ENCODE measurements at places on chromosomes 4 and X.

- no peak for DNase-seq
These were observed 37.4 kb downstream of the UGT2B4 start for GRCh38 chr4:69458184-69458826.

DNA sequence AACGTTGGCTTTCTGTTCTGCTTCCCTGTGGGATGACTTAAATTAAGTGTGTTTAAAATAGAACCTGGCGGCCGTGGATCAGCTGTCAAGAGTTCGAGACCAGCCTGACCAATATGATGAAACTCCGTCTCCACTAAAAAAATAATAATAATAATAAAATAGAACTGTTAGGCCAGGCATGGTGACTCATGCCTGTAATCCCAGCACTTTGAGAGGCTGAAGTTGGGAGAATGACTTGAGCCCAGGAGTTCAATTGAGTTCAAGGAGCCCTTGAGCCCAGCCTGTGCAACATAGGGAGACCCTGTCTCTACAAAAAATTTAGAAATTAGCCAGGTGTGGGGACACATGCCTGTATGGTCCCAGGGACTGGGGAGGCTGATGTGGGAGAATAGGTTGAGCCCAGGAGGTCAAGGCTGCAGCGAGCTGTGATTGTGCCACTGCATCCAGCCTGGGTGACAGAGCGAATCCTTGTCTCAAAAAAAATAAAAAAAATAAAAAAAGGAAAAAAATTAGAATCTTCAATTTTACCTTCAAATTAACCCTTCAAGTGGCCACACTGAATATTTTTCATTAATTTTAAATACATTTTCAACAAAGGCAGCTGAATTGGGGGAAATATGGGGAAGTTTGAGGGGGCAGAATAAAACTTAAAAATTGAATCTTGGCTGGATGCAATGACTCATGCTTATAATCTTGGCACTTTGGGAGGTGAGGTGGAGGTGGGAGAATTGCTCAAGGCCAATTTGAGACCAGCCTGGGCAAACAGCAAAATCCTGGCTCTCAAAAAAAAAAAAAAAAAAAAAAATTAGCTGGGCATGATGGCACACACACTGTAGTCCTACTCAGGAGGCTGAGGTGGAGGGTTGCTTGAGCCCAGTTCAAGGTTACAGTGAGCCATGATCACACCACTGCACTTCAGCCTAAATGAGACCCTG lies 31.8 kb upstream of the HSD17B13 start:
- no peak for DNase-seq

DNA sequence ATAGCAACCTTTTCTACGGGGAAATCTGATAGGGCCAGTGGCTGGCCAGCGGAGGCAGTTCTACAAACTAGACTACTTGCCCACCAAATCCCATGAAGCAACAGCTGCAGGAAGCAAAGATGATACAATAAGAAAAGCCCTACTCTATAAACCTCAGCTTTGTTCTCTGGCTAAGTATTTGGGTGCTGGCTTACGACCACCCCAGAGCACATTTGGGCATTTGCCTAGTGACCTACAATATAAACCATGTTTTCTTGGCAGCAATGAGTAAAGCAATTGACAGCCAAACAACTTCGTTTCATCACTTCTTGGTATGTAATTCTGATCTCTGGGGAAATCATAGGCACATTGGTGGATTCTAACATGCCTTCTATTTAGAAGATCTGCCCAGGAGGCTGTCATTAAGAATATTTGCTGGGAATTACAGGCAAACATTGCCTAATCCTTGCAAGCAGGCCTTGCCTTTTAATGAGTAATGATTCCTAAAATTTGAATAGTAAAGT lies 7.5 kb upstream of the LHFPL1 start:
- DNase-seq = no peak

DNA sequence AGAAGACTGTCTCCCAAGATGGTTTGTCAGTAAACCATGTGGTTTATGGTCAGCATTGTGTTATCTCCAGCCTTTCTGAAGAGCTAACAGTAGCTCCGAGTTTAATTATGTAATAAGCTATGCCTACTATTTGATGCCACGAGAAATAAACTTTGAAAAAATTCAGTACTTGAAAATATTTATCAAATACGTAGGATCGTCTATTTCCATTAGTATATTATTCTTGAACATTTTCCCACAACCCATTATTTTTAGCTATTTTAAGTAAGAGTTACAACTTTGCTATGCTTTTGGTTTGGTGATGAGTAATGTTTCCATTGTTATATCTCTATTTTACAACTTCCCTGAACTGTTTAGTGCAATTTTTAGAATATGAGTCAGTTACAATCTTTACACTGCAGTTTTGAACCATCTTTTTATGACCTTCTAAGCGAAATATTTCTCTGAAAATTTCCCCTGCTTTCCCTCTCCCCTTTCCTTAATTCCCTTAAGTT lies 44.5 kb upstream of the TRIM2 start:
- DNase-seq = no peak

DNA sequence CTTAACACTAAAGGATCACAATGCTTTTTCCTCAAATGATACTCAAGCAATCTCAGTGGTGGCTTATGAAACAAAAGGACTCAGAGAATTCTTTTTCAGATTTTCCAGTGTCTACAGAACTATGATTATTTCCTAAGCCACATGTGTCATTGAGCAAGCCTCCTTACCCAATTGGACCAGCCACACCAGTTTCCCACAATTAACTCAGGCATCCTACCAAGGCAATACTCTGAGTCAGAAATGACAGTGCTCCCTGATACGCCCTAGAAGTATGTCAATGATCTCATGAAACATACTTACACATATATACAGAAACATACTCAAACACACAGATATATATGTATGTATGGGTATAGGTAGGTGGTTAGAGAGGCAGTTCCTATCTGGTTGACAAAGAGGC lies 4.8 kb downstream of the ADAMTS3 start:
- DNase-seq = no peak

GRCh38 chr4:24598025-24598424 lies 13.7 kb upstream of the DHX15 start:
- DNase-seq = no peak

DNA sequence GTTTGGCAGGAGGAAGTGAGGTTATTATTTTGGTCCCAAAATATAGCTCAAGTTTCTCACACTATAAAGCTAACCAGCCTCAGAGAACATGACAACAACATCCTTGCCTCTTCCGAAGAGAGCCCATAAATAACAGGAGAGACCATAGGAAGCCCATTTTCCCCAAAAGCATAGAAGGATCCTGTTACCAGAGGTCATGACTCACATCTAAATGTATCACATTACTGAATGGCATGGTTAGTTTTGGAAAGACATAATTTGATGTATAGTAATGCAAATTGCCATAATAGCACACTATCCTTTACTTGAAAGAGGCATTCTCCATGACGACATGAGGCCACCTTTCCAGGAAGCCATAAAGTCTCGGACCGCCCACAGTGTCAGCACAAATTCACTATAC lies 238.8 kb upstream of the GRIA3 start:
- no peak for DNase-seq

GRCh38 chr4:100084892-100085291 lies 105.4 kb downstream of the DDIT4L start:
- no peak for DNase-seq

DNA sequence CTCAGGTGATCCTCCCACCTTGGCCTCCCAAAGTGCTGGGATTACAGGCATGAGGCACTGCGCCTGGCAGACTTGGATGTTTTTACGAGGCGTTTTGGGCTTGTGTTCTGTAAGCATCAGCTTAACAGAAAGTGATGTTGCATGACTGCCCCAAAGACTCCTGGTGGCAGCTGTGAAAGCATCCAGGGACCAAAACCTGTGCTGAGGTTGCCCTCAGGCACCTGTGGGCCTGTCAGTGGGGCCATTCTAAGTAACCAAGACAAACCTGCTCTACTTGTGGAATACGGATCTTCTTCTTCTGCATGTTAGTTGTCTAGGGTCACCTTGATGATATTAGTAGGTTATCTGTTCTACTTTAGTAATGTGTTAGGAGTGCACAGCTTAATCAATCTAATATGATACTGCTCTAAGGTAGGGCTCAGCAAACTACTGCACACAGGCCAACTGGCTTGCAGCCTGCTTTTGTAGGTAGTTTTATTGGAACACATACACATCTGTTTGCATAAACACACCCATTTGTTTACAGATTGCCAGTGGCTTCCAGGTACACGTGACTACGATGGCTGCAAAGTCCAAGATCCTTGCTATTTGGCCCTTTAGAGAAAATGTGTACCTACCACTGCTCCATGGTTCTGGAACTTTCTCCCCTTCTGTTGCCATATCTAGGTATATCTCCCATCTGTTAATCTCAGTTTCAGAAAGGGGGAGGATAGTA lies 136.7 kb downstream of the GPR143 start:
- no peak for DNase-seq

DNA sequence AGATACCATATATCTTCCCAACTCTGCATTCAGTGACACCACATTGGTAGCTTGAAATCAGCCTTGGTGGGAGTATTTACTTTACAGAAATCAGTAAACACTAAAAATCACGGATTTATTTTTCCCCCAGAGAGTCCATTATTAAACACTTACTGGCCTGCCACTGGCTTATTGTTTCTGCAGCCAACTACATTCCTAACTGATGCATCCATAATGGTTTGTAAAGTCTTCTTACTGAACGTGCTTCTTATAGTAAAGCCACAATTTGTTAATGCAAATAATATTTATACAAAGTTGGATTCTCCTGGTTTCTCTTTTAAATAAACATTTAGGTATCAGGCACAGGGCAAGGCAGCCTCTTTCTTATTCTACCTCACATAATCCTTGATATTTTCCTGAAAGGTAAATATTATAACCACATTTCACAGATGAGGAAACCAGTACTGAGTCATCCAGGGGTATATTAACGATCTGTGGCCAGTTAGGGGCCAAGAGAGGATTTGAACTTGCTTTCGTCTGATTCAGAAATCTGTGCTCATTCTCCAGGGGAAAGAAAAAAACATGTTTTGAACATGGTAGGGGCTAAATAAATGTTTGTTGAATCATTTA lies 136.5 kb downstream of the RAB28 start:
- no peak for DNase-seq

GRCh38 chr4:4349867-4350266 lies 37.0 kb upstream of the NSG1 start:
- DNase-seq = no peak

- DNase-seq = no peak
These were observed 80.8 kb downstream of the NPFFR2 start for GRCh38 chr4:72112514-72113156.

DNA sequence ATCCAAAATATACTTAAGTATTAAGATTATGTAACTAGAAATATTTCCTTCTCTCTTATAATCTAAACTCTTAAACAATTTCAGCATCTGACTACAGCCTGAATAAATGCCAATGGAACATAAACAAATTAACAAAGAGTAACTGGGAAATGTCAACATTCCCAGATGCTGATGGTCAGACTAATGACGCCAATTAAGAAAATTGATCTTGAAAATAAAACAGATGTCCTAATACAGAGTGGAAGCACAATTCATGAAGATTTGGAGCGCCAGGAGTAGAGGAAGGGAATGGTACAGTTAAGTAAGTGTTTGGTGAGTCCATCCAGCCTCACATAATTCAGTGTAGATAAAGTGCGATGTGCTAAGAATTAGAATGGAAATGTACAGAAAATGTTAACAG lies 203.7 kb upstream of the NWD2 start:
- DNase-seq = no peak

Data from activated CD4-positive, alpha-beta T cell treated with anti-CD3 and anti-CD28 coated beads for 4 hours (primary cell).